ENCODE measurements at places on chromosomes 7 and 10.

DNA sequence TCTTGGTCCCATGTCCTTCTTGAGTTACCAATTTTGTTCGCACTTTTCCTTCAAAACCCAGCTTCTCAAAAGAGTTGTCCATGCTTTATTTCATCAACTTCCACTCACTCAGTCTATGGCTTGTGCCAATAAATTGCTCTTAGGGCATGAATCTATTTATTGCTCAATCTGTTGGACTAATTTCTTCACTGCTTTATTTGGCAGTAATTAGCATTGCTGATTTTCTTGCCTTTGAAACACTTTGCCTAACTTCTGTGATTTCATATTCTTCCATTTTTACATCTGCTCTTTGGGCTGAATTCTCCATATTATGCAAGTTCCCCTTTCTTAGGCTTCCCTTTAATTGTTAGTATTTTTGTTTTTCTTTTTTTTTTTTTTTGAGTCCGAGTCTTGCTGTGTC lies 16.8 kb downstream of the DLD start:
- no peak for DNase-seq

DNA sequence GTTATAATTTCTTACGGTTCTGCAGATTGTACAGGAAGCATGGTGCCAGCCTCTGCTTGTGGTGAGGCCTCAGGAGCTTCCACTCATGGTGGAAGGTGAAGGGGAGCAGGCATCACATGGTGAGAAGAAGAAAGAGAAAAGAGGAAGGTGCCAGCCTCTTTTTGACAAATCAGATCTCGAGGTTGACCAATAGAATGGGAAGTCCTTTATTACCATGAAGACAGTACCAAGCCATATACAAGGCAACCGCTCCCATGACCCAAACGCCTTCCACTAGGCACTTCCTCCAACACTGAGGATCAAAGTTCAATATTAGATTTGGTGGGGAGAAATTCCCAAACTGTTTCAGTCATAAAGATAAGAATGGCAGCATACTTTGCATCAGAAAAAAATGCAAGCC lies 502.8 kb downstream of the GLRX3 start:
- DNase-seq = no peak

- DNase-seq = no peak
Observed at GRCh38 chr7:117592011-117592635, 112.3 kb downstream of the CFTR start.

GRCh38 chr7:81457852-81458522 lies 311.9 kb downstream of the HGF start:
- peak; percentile 31 for DNase-seq

Measured in astrocyte of the cerebellum (primary cell).